ENCODE measurements at places on chromosomes 1 and 21. TPM values are rescaled to one million over a fixed set of nuclear protein-coding genes. Genes with fewer than 3 reads are reported as not detected.

Gene TENT5C
- total RNA-seq, result 30.1 TPM

Gene CFAP74
- 20.8 TPM for total RNA-seq

Gene MTARC1
- 19.2 TPM for total RNA-seq

Gene TTC4
- total RNA-seq, result 18.4 TPM

Gene MYBPH
- not detected for total RNA-seq

Gene LCK
- total RNA-seq, result 3.5 TPM

Gene GNAT2
- total RNA-seq, result not detected

Gene ZSWIM5
- total RNA-seq, result 3.8 TPM

Gene FCRL3
- total RNA-seq, result 1.5 TPM

Gene TFF2
- not detected for total RNA-seq

Gene SLC9C2
- 0.97 TPM for total RNA-seq

Gene CCDC190
- total RNA-seq, result 2.4 TPM

Gene SYNC
- 15.4 TPM for total RNA-seq

Gene ACP6
- total RNA-seq, result 14.2 TPM

Gene RIIAD1
- 17.1 TPM for total RNA-seq

Gene HHIPL2
- total RNA-seq, result 0.98 TPM

Gene LAMB3
- 72.6 TPM for total RNA-seq

Gene LCE2B
- not detected for total RNA-seq

Gene PLA2G2F
- not detected for total RNA-seq

Gene TCEA3
- total RNA-seq, result 33.3 TPM

Gene SELENBP1
- 195 TPM for total RNA-seq

Gene DEPDC1
- total RNA-seq, result 0.46 TPM

Gene RGS1
- 86.6 TPM for total RNA-seq

Gene FCRL1
- 3.4 TPM for total RNA-seq

Gene CDC73
- total RNA-seq, result 49.4 TPM

Gene RNU1-4
- total RNA-seq, result 3,134 TPM

Gene DYNLT5
- total RNA-seq, result 11.1 TPM

Gene S100A9
- total RNA-seq, result 769 TPM

Gene CRYAA
- total RNA-seq, result not detected

Gene NOS1AP
- 5.0 TPM for total RNA-seq

Gene RORC
- total RNA-seq, result 10.9 TPM

Gene OSCP1
- total RNA-seq, result 31.4 TPM

Gene FABP3
- 7.5 TPM for total RNA-seq

Gene E2F2
- 1.7 TPM for total RNA-seq

Gene GJA8
- not detected for total RNA-seq

Gene NPHS2
- not detected for total RNA-seq

Gene LCE1B
- not detected for total RNA-seq

Gene CSMD2
- 0.11 TPM for total RNA-seq

Gene TCP10L
- total RNA-seq, result 0.71 TPM

All from lung (tissue), 17 donors.